CD4-positive, alpha-beta T cell treated with Interleukin-6 for 4 hours (primary cell): ENCODE measurements at places on chromosomes 5 and 9.

DNA sequence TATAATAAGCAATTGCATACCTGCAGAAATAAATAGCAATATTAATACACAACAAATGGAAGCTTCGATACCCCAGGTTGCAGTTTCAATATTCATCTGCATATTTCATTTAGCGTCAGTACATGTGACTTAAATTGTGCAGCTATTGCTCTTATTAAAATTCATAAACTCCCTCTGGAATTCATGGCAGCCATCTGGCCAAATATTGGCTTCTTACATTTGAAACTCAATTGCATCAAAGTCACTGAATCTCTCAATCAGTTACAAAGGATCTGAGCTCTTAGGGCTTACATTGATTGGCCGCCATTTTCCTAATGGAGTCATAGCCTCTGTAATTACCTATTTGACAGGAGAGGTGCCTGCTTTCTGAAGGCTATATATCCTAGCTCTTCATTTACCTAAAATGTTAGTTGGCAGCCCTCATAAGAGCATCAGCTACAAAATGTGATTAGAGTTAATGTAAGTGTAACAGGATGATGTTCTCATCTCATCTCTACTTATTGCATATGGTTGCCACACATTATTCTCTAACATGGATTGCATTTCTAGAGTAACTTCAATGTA lies 453.5 kb downstream of the CAAP1 start:
- DNase-seq = no peak

DNA sequence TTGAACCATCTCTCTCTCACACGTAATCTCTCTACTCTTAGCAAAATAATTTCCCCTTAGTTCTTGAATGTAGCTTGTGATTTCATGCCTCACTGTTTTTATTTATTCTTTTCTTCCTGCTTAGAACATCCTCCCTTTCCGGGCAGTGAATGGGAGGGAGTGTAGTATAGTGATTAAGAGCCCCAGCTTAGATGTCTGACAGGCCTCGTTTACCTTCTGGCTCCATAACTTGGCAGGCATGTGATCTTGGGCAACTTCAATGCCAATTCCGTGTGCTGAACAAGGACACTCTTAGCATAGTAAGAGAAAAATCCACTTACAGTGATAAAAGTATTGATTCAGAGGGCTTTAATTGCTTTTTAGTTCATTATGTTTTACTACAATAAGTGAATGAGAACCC lies 96.3 kb upstream of the TNPO1 start:
- no peak for DNase-seq

DNA sequence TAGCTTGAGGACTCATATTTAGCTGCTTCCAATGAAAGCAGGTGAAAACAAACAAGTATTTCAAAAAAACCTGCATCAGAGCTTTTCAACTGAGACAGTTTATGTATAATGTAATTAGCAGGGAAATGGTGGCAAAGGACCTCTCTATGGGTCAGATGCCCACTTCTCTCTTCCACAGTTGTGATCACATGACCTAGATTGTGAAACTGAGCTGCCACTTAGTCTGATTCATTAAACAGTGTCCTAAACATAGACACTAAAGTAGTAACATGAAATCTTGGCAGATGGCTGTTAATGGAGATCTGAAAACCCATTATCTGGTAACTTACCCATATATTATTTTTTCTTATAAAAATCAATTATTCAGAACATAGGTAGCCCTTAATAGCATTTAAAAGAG lies 663.6 kb upstream of the RIOK2 start:
- no peak for DNase-seq

- no peak for DNase-seq
Observed at GRCh38 chr5:115815693-115816225, 700 bp downstream of the CDO1 start.

- DNase-seq = no peak
Observed at GRCh38 chr5:147568710-147569406, 59.0 kb upstream of the DPYSL3 start.

DNA sequence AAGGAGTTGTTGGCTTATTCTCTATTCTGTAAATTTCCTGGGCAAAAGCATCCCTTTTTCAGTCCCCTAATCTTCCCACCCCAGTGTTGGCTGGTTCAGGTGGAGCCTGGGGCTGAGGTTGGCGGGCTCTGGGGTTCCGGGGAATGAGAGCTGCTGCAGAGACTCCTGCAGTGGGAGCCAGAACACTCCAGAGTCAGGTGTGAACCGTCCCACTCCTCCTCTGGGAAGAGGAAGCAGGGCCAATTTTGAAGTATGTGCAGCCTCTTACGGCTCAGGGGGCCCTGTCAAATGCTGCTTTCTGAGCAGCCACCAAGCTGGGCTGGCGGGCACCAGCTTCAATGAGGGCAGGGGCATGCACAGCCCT lies 42.8 kb downstream of the JADE2 start:
- no peak for DNase-seq

GRCh38 chr9:134887686-134888602 lies 7.3 kb downstream of the FCN2 start:
- no peak for DNase-seq

GRCh38 chr5:59789894-59790293 lies 103.6 kb downstream of the PDE4D start:
- DNase-seq = no peak

DNA sequence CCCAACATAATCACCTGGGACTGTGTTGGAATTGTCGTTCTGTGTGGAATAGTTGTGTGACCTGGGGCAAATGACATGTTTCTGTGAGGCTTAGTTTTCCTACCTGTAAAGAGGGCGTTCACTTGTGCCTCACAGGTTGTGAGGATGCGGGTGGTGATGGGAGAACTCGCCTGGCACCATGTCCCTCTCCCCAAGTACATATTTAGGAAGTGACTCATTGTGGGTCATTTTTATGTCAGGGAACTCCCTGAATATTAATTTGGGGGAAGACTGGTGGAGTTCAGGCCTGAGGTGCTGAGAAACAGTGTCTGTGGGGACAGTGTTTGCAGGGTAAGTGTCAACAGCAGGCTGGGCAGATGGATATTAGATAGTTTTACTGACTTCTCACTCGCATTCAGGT lies 144.7 kb downstream of the KDM4C start:
- DNase-seq = no peak

DNA sequence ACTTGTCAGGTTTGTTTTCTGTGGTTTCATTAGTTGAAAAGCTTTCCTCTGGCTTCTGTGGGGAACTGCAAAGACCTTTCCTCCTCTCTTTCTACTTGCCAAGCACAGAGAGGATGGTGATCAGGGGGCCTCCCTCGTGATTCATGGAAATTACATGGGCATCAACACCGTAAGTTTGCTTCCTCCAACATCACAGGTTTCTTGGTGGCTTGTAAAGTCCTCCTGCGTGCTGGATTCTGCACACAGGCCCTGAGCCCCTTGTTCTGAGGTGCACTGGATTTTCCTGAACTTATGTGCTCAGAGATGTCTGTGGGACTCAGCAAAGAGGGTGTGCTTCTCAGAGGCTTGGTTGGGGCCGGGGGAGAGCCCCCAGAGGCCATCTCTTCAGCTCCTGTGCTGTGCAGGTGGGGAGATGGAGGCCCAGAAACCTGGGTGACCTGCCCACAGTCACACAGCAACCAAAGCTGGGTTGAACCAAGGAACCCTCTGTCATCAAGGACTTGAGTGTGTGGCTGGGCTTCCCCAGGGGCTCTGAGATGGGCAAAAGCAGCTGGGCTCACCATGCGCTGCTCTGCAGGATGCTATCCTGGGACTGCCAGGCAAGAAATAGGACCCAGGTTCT lies 36.5 kb downstream of the RGS3 start:
- DNase-seq = no peak

GRCh38 chr9:100070104-100071041 lies 28.4 kb downstream of the ERP44 start:
- DNase-seq = no peak

- DNase-seq = no peak
Observed at GRCh38 chr5:31476738-31477141, 55.2 kb downstream of the DROSHA start.

DNA sequence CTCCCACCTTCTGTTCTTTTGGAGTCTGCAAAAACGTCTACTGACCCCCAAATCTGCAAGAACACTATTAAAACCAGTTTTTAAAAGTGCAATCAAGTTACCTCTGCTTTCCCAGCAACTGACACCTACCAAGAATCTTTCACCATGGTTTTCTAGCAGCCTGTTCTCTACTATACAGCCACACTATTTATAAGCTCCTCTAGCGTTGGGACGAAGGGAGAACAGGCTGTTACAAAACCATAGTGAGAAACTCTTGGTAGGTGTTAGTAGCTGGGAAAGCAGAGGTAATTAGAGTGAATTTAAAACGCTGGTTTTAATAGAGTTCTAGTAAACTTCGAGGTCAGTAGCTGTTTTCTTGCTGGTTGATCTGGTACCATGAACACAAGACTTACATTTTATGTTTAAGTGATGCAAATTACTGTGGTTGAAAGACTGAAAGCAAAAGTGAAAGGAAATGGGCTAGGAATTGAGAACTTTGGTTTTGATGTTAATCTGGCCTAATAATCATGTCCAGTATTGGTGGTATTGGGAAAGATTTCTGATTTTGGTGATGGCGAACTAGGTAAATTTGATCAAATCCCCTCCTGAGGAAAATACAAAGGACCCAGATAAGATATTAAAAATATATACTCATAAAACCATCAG lies 5.3 kb downstream of the MROH2B start:
- no peak for DNase-seq
